ENCODE measurements at places on chromosomes 1 and 21.

GRCh38 chr1:193988885-193989284 lies 802.5 kb upstream of the B3GALT2 start:
- no peak for DNase-seq

DNA sequence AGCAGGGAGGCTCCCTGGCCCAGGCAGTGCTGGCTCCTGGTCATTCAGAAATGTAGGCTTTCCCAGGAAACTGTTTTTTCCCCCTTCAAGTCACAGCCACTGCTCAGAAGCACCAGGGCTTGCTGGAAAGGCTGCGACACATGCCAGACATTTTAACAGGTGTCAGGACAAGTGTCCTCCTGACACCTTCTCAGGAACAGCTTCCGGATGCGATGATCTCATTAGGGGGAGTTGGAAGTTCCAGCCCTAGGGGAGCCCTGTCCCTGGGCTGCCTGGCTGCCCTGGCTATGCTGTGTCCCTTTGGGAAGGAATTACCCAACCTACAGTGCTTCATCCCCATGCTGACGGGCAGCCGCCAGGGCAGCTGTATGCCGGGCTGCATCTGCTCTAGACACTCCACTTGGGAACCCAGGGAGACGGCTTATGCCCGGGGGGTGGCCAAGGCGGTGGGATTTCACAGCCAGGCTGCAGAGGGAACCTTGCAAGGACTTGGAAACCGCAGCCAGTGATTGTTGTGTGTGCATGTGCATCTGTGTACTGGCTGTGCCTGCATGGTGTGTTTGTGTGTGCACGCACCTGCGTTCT lies 41.8 kb downstream of the AJAP1 start:
- DNase-seq = no peak

- DNase-seq = peak; percentile 10
Observed at GRCh38 chr1:224124220-224124619, 10.3 kb downstream of the FBXO28 start.

- no peak for DNase-seq
Observed at GRCh38 chr1:18109756-18110597, 2.4 kb downstream of the IGSF21 start.

GRCh38 chr1:221105578-221105977 lies 226.3 kb downstream of the HLX start:
- no peak for DNase-seq

- no peak for DNase-seq
Observed at GRCh38 chr21:38761531-38761930, 44.2 kb upstream of the ETS2 start.

Data from AG04449 (cell line).